Muscle of back (tissue), 13 donors: ENCODE measurements at places on chromosomes 4 and X. TPM values are rescaled to one million over a fixed set of nuclear protein-coding genes. Genes with fewer than 3 reads are reported as not detected.

- DNase-seq = no peak
Measured at GRCh38 chr4:27214010-27214409, 353.4 kb downstream of the STIM2 start.

DNA sequence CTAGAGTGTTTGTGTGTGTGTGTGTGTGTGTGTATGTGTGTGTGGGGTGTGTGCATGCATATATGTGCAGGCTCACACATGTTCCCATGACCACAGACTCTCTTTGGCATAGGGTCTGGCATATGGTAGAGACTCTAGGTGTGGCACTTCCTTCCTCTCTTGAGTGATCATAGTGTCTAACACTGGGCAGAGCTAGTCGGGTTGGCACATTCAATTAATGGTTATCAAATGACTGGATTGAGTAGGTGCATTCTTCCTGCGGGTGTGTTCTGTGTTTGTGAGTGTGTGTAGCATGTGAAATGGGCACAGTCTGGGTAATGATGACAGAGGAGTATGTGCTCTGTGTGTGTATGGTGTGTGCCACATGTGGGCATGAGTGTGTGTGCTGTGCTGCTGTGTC is 106.5 kb downstream of the EFNB1 start:
- DNase-seq = no peak

DNA sequence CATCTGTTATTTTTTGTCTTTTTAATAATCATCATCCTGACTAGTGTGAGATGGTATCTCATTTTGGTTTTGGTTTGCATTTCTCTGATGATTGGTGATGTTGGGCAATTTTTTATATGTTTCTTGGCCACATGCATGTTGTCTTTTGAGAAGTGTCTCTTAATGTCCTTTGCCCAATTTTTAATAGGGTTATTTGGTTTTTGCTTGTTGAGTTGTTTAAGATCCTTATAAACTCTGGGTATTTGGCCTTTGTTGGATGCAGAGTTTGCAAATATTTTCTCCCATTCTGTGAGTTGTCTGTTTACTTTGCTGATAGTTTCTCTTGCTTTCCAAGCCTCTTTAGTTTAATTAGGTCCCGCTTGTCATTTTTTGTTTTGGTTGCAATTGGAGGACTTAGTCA is 152.1 kb upstream of the MED14 start:
- DNase-seq = no peak

The AMBN gene
- polyA plus RNA-seq = not detected

GRCh38 chr4:153489856-153490558 is 23.8 kb downstream of the TMEM131L start:
- no peak for DNase-seq

GRCh38 chr4:13067077-13067476 is 417.1 kb downstream of the RAB28 start:
- no peak for DNase-seq
